ENCODE measurements at places on chromosomes 7 and 10. TPM values are rescaled to one million over a fixed set of nuclear protein-coding genes. Genes with fewer than 3 reads are reported as not detected.

The LIPM gene
- not detected for total RNA-seq

The TCERG1L gene
- 0.32 TPM for total RNA-seq

The CFAP69 gene
- 19.2 TPM for total RNA-seq

- H3K27me3 ChIP-seq, result no peaks in the 10 kb centered on the region
- H3K4me1 ChIP-seq, result peaks cover 3% of the 10 kb centered on the region
- peak within 1 kb of the TSS; percentile 85 for H3K4me3 ChIP-seq
- H3K27ac ChIP-seq, result peak within 1 kb of the TSS; percentile 100
- peak; percentile 87 for DNase-seq
Observed at GRCh38 chr7:155003092-155003375, at the start of gene PAXIP1. Gene PAXIP1, minus strand, starts transcription at chr7:155003124. Its CDS starts 195 bp downstream, at chr7:155002929.

DNA sequence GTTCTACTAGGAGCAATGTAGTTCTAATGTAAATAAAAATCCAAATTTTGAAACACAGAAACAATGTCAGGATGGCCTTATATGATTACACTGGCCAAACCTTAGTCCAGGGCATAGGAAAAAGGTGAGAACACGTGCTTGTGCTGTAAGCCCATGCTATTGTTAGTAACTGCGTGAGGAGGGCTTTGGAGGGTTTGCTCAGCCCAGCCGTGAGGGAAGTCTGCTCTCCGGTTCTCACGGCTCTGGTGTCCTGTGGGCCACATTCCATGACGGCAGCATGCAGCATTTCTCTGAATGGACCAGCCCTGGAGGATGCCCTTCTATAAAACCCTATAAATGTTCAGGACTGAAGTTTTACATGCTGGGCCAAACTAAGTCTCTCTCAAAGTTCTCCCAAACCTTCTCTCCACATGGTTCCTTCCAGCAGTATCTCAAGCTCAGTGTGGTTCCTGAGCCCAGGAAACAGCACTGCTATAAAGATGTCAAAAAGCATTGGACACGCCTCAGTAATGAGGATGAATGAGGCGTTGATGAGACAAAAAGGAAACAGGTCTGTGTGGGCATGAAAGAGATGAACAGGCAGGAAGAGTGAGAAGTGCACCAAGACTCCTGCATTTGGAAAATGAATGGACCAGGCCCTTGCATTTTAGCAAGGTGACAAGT, 174.8 kb upstream of the CDCA7L start:
- no peaks in the 10 kb centered on the region for H3K27me3 ChIP-seq
- DNase-seq, result no peak
- H3K4me1 ChIP-seq, result no peaks in the 10 kb centered on the region
- no peaks in the 10 kb centered on the region for H3K36me3 ChIP-seq
- no peak overlapping the region for H3K27ac ChIP-seq

- peaks cover 6% of the 10 kb centered on the region for H3K4me1 ChIP-seq
- DNase-seq, result no peak
- no peak overlapping the region for H3K27ac ChIP-seq
Observed at GRCh38 chr10:123140164-123140982, 4.6 kb downstream of the HMX3 start.

GRCh38 chr7:36663481-36663880, 60.8 kb downstream of the AOAH start:
- H3K4me1 ChIP-seq, result peaks cover 19% of the 10 kb centered on the region
- DNase-seq, result no peak
- H3K4me3 ChIP-seq, result no peak overlapping the region

The TACR2 gene
- total RNA-seq, result not detected

DNA sequence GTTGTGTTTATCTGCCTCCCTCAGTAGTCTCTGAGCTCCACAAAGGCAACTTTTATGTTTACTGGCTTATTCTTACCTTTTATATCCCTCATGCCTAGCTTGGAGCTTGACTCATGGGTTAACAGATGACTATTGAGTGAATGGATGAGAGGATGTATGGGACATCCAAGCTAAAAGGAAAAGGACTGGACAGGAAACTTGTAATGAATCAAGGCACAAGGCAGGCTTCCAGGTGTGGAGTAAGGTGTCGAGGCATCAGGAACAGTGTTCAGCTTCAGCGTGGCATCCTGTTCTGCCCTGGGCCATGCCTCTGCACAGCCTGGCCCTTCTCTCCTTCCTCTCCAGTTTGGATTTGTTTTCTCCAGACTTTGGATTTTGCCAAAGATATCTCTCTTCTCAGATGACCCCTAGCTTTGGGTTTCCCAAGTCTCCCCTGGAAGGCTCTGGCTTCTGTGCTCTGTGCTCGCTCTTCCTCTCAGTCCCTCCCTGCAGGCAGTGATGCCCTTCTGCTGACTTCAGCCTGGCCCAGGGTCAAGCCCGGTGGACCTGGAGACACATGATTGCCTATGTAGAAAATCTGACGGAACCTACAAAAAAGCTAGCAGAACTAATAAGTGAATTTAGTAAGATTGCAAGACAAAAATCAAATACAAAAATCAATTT, 367.3 kb downstream of the CXCL12 start:
- no peak overlapping the region for H3K27ac ChIP-seq
- DNase-seq, result no peak
- no peaks in the 10 kb centered on the region for H3K36me3 ChIP-seq
- H3K4me1 ChIP-seq, result no peaks in the 10 kb centered on the region
- no peak overlapping the region for H3K4me3 ChIP-seq
- H3K27me3 ChIP-seq, result no peaks in the 10 kb centered on the region

The ASZ1 gene
- total RNA-seq, result not detected

The GBX1 gene
- total RNA-seq, result 1.6 TPM

DNA sequence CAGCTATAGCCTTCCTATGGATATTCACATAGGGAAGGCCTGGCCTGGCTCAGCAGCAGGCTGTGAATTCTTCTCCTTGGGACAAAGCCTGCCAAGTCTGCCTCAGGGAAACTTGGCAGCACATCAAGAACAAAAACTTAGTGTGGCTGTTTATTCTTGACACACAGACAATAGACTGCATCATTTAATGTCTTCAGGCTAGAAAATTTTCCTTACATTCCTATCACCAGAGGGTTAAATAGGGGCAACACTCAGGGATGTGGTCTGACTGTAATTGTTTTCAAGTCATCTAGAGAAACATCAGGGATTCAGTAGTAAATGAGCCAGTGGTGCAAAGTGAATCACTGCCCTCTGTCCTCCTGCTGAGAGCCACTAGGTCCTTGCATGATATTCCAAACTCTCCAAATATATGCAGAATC, 137.3 kb downstream of the SEMA3C start:
- peaks cover 12% of the 10 kb centered on the region for H3K4me1 ChIP-seq
- H3K27me3 ChIP-seq, result no peaks in the 10 kb centered on the region
- H3K36me3 ChIP-seq, result no peaks in the 10 kb centered on the region
- H3K27ac ChIP-seq, result no peak overlapping the region
- H3K4me3 ChIP-seq, result no peak overlapping the region

GRCh38 chr7:119175911-119176627, 951.6 kb downstream of the ANKRD7 start:
- H3K4me3 ChIP-seq, result no peak overlapping the region
- no peak overlapping the region for H3K27ac ChIP-seq
- no peaks in the 10 kb centered on the region for H3K36me3 ChIP-seq
- peak; percentile 70 for DNase-seq

DNA sequence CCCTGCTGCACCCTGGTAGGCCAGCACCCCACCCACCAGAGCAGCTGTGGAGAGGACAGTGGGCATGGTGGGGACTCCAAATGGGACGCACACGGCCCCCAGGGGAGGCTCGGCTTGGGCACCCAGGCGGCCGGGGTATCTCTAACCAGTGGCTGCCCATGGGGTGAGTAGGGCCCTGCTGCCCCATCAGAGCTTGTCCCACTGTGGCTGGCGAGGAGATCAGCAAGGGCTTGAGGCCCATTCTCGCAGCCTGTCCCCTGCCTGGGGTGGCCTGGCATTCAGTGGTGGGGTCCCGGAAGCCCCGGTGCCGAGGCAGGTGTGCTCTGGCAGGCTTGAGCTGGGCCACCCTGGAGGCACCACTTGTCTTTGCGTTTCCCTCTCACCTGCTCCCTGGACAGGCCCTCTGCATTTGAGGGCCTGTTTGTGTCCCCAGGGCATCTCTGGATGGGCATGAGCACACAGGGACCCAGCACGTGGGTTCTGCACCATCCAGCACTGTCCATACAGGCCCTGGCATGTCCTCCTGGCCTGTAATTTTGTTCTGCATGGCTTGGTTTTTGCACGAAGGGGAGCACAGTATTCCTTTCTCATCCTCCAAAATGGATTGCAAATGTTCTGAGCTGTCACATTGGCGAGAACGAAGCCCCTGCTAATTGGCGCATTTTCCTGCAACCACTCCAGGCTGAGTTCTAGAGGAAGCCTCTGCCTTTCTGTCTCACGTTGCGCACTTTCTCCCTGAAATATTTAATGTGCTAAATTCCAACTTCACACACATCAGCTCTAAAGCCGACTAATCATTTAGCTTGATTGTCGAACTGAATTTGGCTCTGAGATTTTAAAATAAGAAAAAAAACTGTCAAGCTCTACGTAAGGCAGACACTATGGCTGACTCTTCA, 27.2 kb downstream of the PWWP2B start:
- no peaks in the 10 kb centered on the region for H3K36me3 ChIP-seq
- no peak overlapping the region for H3K4me3 ChIP-seq
- no peak for DNase-seq
- no peaks in the 10 kb centered on the region for H3K27me3 ChIP-seq
- H3K27ac ChIP-seq, result no peak overlapping the region

DNA sequence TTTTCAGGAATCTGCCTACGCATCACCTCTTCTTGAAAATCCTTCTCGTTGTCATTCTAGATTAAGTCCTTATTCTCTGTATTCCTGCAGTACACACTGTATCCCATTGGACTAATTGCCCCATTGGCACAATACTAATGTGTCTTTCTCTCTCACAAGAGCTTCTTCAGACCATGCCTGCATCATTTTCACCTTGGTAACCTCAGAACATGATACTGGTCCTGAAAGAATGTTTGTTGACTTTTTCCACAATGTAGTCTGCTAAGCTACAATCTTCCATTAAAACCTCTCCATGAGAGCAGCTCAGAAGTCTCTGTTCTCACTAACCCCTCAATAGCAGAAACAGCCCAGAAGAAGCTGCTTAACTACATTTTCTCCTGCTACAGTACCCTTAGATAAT, 270.7 kb downstream of the PCDH15 start:
- no peaks in the 10 kb centered on the region for H3K36me3 ChIP-seq
- H3K27ac ChIP-seq, result no peak overlapping the region
- no peak for DNase-seq
- H3K4me3 ChIP-seq, result no peak overlapping the region
- no peaks in the 10 kb centered on the region for H3K27me3 ChIP-seq
- no peaks in the 10 kb centered on the region for H3K4me1 ChIP-seq

The ACTL6B gene
- not detected for total RNA-seq

The DNAAF5 gene
- total RNA-seq, result 76.7 TPM

GRCh38 chr10:131021969-131022368, 289.6 kb downstream of the TCERG1L start:
- no peaks in the 10 kb centered on the region for H3K36me3 ChIP-seq
- no peaks in the 10 kb centered on the region for H3K4me1 ChIP-seq
- H3K27ac ChIP-seq, result no peak overlapping the region
- no peak overlapping the region for H3K4me3 ChIP-seq

GRCh38 chr7:91656541-91657482, 223.7 kb downstream of the MTERF1 start:
- no peak overlapping the region for H3K4me3 ChIP-seq
- H3K4me1 ChIP-seq, result peaks cover 13% of the 10 kb centered on the region
- H3K36me3 ChIP-seq, result no peaks in the 10 kb centered on the region
- DNase-seq, result peak; percentile 87
- H3K27me3 ChIP-seq, result no peaks in the 10 kb centered on the region

DNA sequence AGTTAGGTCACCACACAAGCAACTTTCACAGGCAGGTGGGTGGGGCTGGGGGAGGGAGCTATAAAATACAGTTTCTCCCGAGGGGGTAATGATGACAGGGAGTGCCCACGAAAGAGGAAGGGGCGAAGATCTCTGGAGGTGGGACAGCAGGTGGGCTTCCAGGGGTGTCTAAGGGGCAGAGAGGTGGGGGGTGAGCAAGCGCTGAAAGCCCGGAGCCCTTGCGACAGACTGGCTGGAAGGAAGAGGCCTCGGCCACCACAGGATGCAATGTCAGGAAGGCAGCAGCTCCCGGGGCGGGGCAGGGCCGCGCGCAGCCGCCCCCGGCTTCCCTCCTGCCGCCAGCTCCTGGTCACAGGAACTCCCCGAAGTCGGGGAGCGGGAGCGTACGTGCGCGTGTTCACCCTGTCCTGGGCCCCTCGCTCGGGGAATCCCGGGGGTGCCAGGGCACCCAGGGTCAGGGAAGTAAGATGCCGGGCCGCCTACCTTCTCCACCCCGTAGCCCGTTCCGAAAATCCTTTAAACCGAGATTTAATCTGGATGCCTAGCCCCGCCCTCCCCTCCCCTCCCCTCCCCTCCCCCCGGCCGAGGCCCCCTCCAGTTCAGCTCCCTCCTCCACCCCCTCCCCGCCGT, 105.2 kb upstream of the PPIF start:
- peak overlapping the region; percentile 74 for H3K27ac ChIP-seq
- peak overlapping the region; percentile 51 for H3K4me3 ChIP-seq
- H3K27me3 ChIP-seq, result no peaks in the 10 kb centered on the region
- no peaks in the 10 kb centered on the region for H3K36me3 ChIP-seq

GRCh38 chr7:30028216-30028748, at the start of gene PLEKHA8:
Gene PLEKHA8, plus strand, starts transcription at chr7:30028412. Its CDS starts 351 bp downstream, at chr7:30028763.
- DNase-seq, result peak; percentile 94
- H3K4me1 ChIP-seq, result peaks cover 34% of the 10 kb centered on the region
- H3K4me3 ChIP-seq, result peak within 1 kb of the TSS; percentile 88
- H3K27ac ChIP-seq, result peak within 1 kb of the TSS; percentile 87
- no peaks in the 10 kb centered on the region for H3K27me3 ChIP-seq

The HERC4 gene
- total RNA-seq, result 30.3 TPM

The ATG9B gene
- 7.1 TPM for total RNA-seq

DNA sequence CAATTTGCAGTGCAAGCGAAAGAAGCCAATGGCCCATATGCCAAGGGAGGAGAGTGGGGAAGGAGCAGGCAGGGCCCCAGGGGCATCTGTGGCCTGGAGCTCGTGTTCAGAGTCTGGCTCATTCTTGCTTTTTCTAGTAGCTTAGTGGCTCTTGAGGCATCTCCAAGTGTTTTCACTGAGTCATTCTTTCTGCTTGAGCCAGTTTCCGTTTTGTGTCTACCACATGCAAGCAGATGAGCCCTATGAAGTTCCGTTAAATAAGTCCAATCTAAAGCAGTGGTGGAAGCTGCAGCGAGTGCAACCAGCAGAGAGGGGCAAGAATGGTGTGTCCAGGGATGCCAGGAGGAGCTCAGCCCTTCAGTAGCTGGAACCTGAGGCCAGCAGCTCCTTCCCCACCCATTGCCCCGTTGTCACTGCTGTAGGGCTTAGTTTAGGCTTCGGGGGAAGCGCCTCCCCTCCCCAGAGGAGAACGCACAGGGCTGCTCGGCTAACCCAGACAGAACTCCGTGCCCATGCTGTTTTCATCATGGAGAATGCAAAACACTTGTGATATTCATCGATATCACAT, 57.4 kb upstream of the EBF3 start:
- H3K27me3 ChIP-seq, result no peaks in the 10 kb centered on the region
- H3K36me3 ChIP-seq, result no peaks in the 10 kb centered on the region
- H3K27ac ChIP-seq, result no peak overlapping the region
- no peaks in the 10 kb centered on the region for H3K4me1 ChIP-seq
- no peak overlapping the region for H3K4me3 ChIP-seq

Measured in cardiac muscle cell (in vitro differentiated cells and primary cell).